ENCODE measurements at places on chromosomes 3 and 15. TPM values are rescaled to one million over a fixed set of nuclear protein-coding genes. Genes with fewer than 3 reads are reported as not detected.

CPLX3 gene
- not detected for total RNA-seq

LSMEM2 gene
- total RNA-seq: 15.1 TPM

CPNE9 gene
- total RNA-seq: 0.52 TPM

OR5K2 gene
- not detected for total RNA-seq

GRAMD1C gene
- 1.6 TPM for total RNA-seq

AHSG gene
- 0.52 TPM for total RNA-seq

GOLGA6D gene
- total RNA-seq: under 0.01 TPM

TTC21A gene
- total RNA-seq: 1.0 TPM

CHDH gene
- total RNA-seq: 0.52 TPM

MEGF11 gene
- total RNA-seq: 0.52 TPM

MNS1 gene
- total RNA-seq: 0.52 TPM

C3orf18 gene
- total RNA-seq: 11.5 TPM

ARL14 gene
- not detected for total RNA-seq

GP9 gene
- not detected for total RNA-seq

Measured in skeletal muscle tissue (tissue), 5 donors.